Heart right ventricle (tissue), 16 donors: ENCODE measurements at places on chromosomes 5 and 9. TPM values are rescaled to one million over a fixed set of nuclear protein-coding genes. Genes with fewer than 3 reads are reported as not detected.

SLC28A3 gene
- 0.01 TPM for polyA plus RNA-seq

DNA sequence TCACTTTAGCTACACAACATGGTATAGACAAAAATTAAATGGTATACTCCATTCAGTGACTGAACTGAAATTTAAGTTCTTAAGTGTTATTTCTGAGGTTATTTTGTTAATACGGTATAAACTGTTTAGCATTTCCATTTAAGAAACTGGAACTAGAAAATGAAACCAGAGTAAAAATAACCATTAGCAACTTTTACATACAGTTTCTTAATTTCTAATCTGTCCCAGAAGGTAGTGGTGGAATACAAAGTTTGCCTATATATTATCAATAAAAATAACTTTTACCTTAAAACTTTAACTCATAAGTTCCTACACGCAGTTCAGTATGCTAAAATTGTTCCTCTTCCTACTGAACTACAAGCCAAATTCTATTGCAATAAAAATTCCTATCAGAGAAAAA is 10.3 kb downstream of the GOLPH3 start:
- DNase-seq = no peak

GRCh38 chr5:93076096-93076495 is 504.9 kb downstream of the NR2F1-AS1 start:
- no peak for DNase-seq

- peak; percentile 36 for DNase-seq
Measured at GRCh38 chr5:144032375-144032774, 138.1 kb downstream of the YIPF5 start.

- DNase-seq = no peak
Measured at GRCh38 chr9:135759676-135760300, 57.8 kb downstream of the KCNT1 start.

DNA sequence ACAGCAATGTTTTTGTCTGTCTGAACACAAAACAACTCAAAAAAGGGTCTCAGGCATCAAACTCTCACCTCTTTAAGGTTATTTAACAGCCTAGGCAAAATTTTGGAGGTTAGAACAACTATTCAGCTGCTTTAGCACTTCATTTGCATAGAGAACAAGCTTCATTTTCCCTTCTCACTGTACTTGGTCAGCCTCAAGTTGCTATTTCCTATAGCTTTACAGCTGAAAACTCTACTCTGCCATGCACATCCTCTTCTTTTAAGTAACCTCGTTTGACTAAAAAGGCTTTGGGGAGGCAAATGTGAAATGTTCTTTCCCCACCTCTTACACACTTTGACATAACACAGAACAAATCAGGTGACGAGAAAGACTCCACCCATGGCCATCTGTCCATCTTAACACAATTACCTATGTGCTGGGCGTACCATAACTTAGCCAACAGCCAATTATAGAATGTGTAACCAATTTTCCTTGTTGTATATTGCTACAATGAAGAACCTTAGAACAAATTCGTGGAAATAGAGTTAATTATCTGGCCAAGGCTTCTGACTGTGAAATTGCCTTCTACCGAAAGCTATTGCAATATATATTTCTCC is 195.7 kb downstream of the DCP2 start:
- no peak for DNase-seq

DNA sequence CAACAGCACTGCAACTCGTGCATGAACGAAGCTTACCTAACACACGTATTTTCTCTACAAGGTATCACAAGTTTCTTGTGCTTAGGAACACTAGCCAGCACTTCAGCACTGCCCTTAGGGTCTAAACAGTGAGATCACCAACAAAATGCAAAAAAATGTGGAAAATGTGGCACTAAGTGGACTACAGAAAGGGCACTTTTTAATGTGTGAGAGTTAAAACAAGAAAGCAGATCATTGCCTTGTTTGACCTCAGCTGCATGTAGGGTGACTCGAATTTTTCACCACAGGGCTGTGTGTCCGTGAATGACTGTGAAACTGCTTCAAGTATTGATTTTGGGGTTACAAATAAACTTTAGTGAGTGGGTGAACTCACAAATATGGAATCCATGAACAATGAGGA is 90.5 kb downstream of the MARCHF3 start:
- DNase-seq = no peak

GRCh38 chr5:90344689-90345088 is 64.9 kb downstream of the CETN3 start:
- no peak for DNase-seq
